Osteocyte (in vitro differentiated cells): ENCODE measurements at places on chromosomes 3 and 15.

DNA sequence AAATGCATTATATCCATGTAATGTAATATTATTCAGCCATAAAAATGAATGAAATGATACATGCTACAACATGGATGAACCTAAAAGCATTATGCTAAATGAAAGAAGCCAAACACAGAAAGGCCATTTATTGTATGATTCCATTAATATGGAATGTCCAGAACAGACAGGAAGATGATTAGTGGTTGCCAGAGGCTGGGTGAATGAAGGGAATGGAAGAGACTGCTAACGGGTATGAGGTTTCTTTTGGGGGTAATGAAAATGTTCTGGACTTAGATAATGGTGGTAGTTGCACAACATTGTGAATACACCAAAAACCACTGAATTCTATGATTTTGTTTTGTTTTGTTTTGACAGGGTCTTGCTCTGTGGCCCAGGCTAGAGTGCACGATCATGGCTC lies 61.6 kb upstream of the MAP4 start:
- H3K4me1 ChIP-seq = peaks cover 22% of the 10 kb centered on the region
- H3K36me3 ChIP-seq = no peaks in the 10 kb centered on the region
- no peaks in the 10 kb centered on the region for H3K27me3 ChIP-seq
- H3K27ac ChIP-seq = peak overlapping the region; percentile 20
- no peak overlapping the region for H3K4me3 ChIP-seq
- DNase-seq = no peak

DNA sequence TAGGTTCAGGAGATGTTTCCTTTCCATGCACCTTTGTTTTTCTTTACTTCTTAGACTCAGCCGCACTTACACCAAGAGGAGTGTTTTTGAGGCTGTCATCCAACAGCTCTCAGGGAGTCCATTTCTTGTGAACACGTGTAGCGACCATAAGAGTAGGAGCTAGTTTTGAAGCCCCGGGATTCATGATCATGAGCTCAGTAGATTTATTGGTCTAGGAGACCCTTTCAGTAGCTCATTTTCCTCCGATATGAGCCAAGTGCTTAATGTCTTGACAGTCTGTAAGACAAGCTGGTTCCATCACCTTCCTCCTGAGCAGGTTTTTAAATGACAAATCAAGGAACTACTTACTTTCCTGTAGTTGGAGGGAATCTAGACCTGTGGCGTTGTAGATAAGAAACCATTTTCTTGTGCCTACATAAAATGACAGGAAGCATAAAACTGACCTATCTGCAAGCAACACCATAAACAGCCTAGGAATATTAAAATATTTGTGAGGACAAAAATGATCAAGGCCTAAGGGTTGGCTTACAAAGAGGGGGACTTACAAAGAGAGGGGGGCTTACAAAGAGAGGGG lies 172.6 kb upstream of the BHLHE40 start:
- no peaks in the 10 kb centered on the region for H3K27me3 ChIP-seq
- no peak for DNase-seq

- no peaks in the 10 kb centered on the region for H3K4me1 ChIP-seq
- peaks cover 14% of the 10 kb centered on the region for H3K27me3 ChIP-seq
- no peak overlapping the region for H3K4me3 ChIP-seq
- H3K27ac ChIP-seq = no peak overlapping the region
Measured at GRCh38 chr3:59304296-59304695, 254.5 kb upstream of the CFAP20DC start.

- H3K27me3 ChIP-seq = no peaks in the 10 kb centered on the region
- peaks cover 6% of the 10 kb centered on the region for H3K36me3 ChIP-seq
- no peak for DNase-seq
- H3K27ac ChIP-seq = no peak overlapping the region
Measured at GRCh38 chr15:90358124-90359033, 6.3 kb downstream of the ZNF774 start.

DNA sequence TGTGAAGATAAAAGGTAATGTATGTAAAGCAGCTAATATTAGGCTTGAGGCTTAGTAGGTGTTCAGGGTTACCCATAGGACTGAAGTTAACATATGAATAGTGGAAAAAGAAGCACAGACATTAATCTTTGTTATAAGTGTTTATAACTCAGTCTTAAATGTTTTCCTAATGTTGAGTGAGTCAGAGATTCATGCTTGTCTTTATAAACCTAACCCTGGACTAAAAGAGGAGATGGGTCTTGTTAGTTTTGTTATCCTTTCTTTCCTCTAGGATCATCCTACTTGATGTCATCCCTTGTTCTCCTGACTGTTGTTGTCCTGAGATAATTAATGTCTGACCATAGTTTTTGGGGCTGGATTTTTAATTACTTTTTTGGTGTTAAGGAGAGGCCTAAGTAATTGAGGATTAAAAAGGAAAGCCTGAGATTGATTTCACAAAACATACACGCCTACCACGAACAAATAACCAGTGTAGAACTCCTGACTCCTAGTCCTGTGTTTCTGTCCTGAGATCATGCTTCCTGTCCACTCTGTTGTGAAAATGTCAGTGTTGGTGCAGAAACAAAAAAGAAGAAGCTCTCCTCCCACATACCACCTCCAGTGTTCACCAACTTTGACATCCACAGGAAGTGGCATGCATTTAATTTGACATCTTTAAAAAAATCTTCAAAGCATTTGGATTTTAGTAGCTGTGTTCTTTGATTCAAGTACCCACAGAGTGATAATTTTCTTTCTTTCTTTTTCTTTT lies 8.4 kb downstream of the MITF start:
- no peak for DNase-seq
- no peaks in the 10 kb centered on the region for H3K36me3 ChIP-seq
- no peak overlapping the region for H3K4me3 ChIP-seq
- peaks cover 39% of the 10 kb centered on the region for H3K4me1 ChIP-seq

- no peaks in the 10 kb centered on the region for H3K27me3 ChIP-seq
- no peaks in the 10 kb centered on the region for H3K4me1 ChIP-seq
Measured at GRCh38 chr3:4928277-4928789, 50.9 kb upstream of the BHLHE40 start.

GRCh38 chr15:33115191-33115861 lies 79.2 kb downstream of the FMN1 start:
- H3K36me3 ChIP-seq = peaks cover 2% of the 10 kb centered on the region
- H3K4me1 ChIP-seq = peaks cover 46% of the 10 kb centered on the region
- H3K4me3 ChIP-seq = no peak overlapping the region
- peak overlapping the region; percentile 63 for H3K27ac ChIP-seq
- DNase-seq = no peak

DNA sequence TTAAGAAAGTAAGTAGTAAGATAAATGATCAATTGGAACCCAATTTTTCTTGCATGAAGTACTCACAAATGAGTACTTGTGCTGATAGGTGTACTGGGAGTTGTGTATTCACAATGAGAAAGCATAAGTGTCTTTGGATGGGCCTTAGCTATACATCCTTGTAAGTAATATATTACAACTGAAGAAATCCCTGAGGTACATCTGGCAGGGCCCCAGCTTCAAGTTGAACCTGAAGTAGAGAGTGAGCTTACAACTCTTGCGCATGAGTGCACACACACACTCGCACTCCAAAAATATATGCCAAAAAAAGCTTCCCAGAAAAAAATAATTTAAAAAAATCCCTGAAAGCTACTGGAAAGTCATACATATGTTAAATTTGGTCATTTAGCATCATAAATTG lies 222.5 kb downstream of the ROBO2 start:
- no peak overlapping the region for H3K27ac ChIP-seq
- H3K4me3 ChIP-seq = no peak overlapping the region
- no peaks in the 10 kb centered on the region for H3K4me1 ChIP-seq
- H3K36me3 ChIP-seq = peaks cover 5% of the 10 kb centered on the region
- DNase-seq = no peak
- no peaks in the 10 kb centered on the region for H3K27me3 ChIP-seq

GRCh38 chr15:44654858-44655257 lies 8.6 kb downstream of the SPG11 start:
- H3K27ac ChIP-seq = no peak overlapping the region
- H3K27me3 ChIP-seq = no peaks in the 10 kb centered on the region
- no peak for DNase-seq
- no peak overlapping the region for H3K4me3 ChIP-seq
- H3K4me1 ChIP-seq = no peaks in the 10 kb centered on the region
- peaks cover 42% of the 10 kb centered on the region for H3K36me3 ChIP-seq

DNA sequence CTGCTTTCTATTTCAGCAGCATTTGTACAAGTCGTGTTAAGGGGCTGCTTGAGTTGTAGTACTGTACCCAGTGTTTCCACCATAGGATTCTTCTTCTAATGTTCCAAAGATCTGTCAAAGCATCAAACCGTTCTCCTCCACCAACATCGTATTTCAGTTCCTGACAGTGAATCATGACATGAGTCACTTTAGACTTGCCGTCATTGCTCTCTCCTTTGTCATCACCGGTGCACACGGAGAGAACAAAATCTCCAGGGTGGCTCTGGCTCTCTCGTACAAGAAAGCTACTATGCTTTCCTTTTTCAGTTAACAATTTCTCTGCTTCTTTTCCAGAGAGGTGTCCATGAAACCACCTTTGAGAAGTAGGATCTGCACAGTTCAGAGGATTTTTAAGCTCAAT lies 270.9 kb upstream of the CCDC54 start:
- no peak for DNase-seq
- H3K4me1 ChIP-seq = peaks cover 7% of the 10 kb centered on the region
- H3K27me3 ChIP-seq = no peaks in the 10 kb centered on the region
- no peak overlapping the region for H3K27ac ChIP-seq
- H3K4me3 ChIP-seq = no peak overlapping the region

- peaks cover 9% of the 10 kb centered on the region for H3K4me1 ChIP-seq
- no peak overlapping the region for H3K4me3 ChIP-seq
Measured at GRCh38 chr3:169204751-169205150, 458.8 kb downstream of the MECOM start.

- H3K36me3 ChIP-seq = no peaks in the 10 kb centered on the region
- no peak for DNase-seq
- H3K27me3 ChIP-seq = peaks cover 5% of the 10 kb centered on the region
- no peak overlapping the region for H3K27ac ChIP-seq
- no peaks in the 10 kb centered on the region for H3K4me1 ChIP-seq
Measured at GRCh38 chr3:160781402-160781801, 25.4 kb downstream of the PPM1L start.

- no peak for DNase-seq
- H3K4me3 ChIP-seq = no peak overlapping the region
- H3K36me3 ChIP-seq = no peaks in the 10 kb centered on the region
- H3K27me3 ChIP-seq = no peaks in the 10 kb centered on the region
- H3K4me1 ChIP-seq = peaks cover 28% of the 10 kb centered on the region
Measured at GRCh38 chr3:148101061-148101460, 596.6 kb upstream of the AGTR1 start.

- DNase-seq = no peak
- peaks cover 83% of the 10 kb centered on the region for H3K4me1 ChIP-seq
- H3K36me3 ChIP-seq = peaks cover 57% of the 10 kb centered on the region
- no peak overlapping the region for H3K4me3 ChIP-seq
- peak overlapping the region; percentile 76 for H3K27ac ChIP-seq
Measured at GRCh38 chr3:8519774-8520448, 18.3 kb downstream of the LMCD1 start.

- DNase-seq = no peak
- H3K27ac ChIP-seq = no peak overlapping the region
- H3K4me1 ChIP-seq = peaks cover 10% of the 10 kb centered on the region
- peaks cover 25% of the 10 kb centered on the region for H3K27me3 ChIP-seq
- H3K36me3 ChIP-seq = no peaks in the 10 kb centered on the region
Measured at GRCh38 chr15:94234300-94234699, 2.9 kb downstream of the MCTP2 start.

GRCh38 chr3:37765591-37766488 lies 95.8 kb upstream of the CTDSPL start:
- no peak overlapping the region for H3K4me3 ChIP-seq
- no peaks in the 10 kb centered on the region for H3K36me3 ChIP-seq
- no peak for DNase-seq
- no peak overlapping the region for H3K27ac ChIP-seq
- H3K27me3 ChIP-seq = peaks cover 72% of the 10 kb centered on the region

DNA sequence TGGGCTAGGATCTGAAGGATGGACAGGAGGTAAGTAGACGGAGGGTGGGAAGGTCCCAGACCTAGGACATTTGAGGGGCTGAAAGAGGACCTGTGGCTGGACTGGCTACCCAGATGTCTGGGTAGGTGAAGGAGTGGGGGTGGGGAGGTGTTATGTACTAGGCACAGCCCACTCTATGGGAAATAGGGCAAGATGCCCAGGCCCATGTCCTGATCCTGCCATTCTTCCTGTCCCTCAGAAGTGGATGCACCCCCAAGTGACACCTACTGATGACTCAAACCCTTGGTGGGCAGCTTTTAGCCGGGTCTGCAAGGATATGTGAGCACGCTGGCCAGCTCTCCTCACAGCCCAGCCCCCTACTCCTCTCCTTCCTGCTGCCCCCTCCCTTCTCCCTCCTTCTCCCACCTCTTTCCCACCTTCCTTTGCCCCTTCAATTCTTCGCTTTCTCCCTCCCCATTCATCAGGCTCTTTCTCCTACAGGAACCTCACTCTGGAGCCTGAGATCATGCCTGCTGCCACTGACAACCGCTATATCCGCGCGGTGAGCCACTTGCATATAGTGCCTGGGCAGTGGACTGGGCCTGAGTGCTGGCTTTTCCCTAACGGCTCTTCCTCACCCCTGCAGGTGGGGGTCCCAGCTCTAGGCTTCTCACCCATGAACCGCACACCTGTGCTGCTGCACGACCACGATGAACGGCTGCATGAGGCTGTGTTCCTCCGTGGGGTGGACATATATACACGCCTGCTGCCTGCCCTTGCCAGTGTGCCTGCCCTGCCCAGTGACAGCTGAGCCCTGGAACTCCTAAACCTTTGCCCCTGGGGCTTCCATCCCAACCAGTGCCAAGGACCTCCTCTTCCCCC lies 5.2 kb downstream of the ACY1 start:
- peaks cover 10% of the 10 kb centered on the region for H3K4me1 ChIP-seq
- H3K4me3 ChIP-seq = no peak overlapping the region
- peaks cover 9% of the 10 kb centered on the region for H3K36me3 ChIP-seq
- DNase-seq = no peak

- peaks cover 13% of the 10 kb centered on the region for H3K4me1 ChIP-seq
- peaks cover 11% of the 10 kb centered on the region for H3K36me3 ChIP-seq
- peak; percentile 38 for DNase-seq
- H3K4me3 ChIP-seq = no peak overlapping the region
- H3K27me3 ChIP-seq = no peaks in the 10 kb centered on the region
- no peak overlapping the region for H3K27ac ChIP-seq
Measured at GRCh38 chr3:32457971-32458471, 44.6 kb downstream of the CMTM6 start.

DNA sequence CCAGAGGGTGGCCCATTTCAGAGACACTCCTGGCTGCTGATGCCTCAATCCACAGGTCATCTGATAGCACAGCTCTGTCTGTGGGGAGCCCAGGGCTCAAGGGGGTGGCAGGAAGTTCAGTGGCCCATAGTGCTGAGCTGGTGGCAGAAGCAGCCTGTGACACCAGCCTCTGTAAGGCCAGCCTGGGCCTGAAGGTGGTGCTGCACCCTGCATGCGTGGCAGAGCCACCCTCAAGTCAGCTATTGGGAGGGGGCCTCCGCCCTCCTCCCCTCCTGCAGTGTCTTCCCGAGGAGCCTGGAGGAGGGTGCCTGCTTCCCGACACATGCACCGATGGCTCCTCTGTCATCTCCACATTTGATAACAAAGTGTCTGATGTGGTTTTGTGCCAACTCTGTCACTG lies 3.0 kb downstream of the PLA1A start:
- H3K36me3 ChIP-seq = no peaks in the 10 kb centered on the region
- no peak overlapping the region for H3K27ac ChIP-seq
- no peak for DNase-seq
